ENCODE measurements at places on chromosomes 7 and 10. TPM values are rescaled to one million over a fixed set of nuclear protein-coding genes. Genes with fewer than 3 reads are reported as not detected.

The FFAR4 gene
- total RNA-seq, result not detected

The FZD1 gene
- 19.4 TPM for total RNA-seq

The ADAMTS14 gene
- total RNA-seq, result 4.1 TPM

- no peak overlapping the region for H3K27ac ChIP-seq
- peaks cover 27% of the 10 kb centered on the region for H3K27me3 ChIP-seq
- no peak overlapping the region for H3K4me3 ChIP-seq
- H3K4me1 ChIP-seq, result peaks cover 10% of the 10 kb centered on the region
- DNase-seq, result no peak
Measured at GRCh38 chr7:29285861-29286260, 91.3 kb downstream of the CHN2 start.

- H3K4me1 ChIP-seq, result no peaks in the 10 kb centered on the region
- H3K36me3 ChIP-seq, result no peaks in the 10 kb centered on the region
- DNase-seq, result no peak
- H3K27me3 ChIP-seq, result no peaks in the 10 kb centered on the region
- no peak overlapping the region for H3K4me3 ChIP-seq
Measured at GRCh38 chr7:37342176-37342687, 106.4 kb downstream of the ELMO1 start.

GRCh38 chr7:22831602-22832305 lies 9.1 kb upstream of the TOMM7 start:
- peaks cover 3% of the 10 kb centered on the region for H3K27me3 ChIP-seq
- H3K4me3 ChIP-seq, result no peak overlapping the region
- no peaks in the 10 kb centered on the region for H3K36me3 ChIP-seq

DNA sequence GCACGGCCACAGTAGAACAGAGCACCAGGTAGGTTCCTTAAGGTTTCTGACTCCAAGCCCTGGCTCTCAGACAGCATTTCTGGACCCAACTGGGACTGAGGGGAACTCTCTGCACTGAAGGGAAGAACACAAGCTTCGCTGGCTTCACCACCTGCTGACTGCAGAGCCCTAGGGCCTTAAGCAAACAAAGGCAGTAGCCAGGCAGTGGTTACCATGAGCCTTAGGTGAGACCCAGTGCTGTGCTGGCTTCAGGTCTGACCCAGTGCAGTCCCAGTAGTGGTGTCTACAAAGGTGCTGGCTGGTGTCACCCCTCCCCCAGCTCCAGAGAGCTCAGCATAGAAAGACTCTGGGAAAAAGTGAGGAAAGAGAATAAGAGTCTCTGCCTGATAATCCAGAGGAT lies 59.5 kb downstream of the SIRT1 start:
- no peak overlapping the region for H3K4me3 ChIP-seq
- H3K27ac ChIP-seq, result no peak overlapping the region
- no peak for DNase-seq
- H3K27me3 ChIP-seq, result no peaks in the 10 kb centered on the region
- H3K36me3 ChIP-seq, result peaks cover 42% of the 10 kb centered on the region

- no peaks in the 10 kb centered on the region for H3K4me1 ChIP-seq
- no peak overlapping the region for H3K27ac ChIP-seq
- peaks cover 14% of the 10 kb centered on the region for H3K27me3 ChIP-seq
- no peak for DNase-seq
Measured at GRCh38 chr10:16408379-16408778, 28.4 kb upstream of the PTER start.

DNA sequence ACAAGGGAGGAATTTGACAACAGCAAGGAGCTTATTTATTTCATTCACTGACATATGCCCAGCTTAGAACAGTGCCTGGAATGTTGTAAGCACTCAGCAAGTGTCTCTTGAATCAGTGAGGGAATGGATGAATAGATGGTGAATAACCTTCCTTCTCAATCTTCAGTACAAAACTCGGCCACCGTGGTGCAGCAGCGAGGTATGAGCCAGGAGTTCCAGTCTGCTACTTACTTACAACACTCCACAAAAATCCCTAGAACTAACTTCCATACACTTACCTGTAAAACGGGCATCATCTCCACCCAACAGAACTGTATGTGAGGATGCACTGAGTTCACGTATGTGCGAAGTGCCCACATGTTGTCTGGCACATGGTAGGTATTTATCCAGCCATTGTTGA lies 237.4 kb downstream of the WDR11 start:
- peaks cover 35% of the 10 kb centered on the region for H3K4me1 ChIP-seq
- no peaks in the 10 kb centered on the region for H3K27me3 ChIP-seq
- H3K4me3 ChIP-seq, result no peak overlapping the region
- no peak overlapping the region for H3K27ac ChIP-seq
- H3K36me3 ChIP-seq, result no peaks in the 10 kb centered on the region
